ENCODE measurements at places on chromosomes 11 and 22.

- no peak for DNase-seq
Observed at GRCh38 chr22:45399712-45400445, 13.5 kb downstream of the SMC1B start.

DNA sequence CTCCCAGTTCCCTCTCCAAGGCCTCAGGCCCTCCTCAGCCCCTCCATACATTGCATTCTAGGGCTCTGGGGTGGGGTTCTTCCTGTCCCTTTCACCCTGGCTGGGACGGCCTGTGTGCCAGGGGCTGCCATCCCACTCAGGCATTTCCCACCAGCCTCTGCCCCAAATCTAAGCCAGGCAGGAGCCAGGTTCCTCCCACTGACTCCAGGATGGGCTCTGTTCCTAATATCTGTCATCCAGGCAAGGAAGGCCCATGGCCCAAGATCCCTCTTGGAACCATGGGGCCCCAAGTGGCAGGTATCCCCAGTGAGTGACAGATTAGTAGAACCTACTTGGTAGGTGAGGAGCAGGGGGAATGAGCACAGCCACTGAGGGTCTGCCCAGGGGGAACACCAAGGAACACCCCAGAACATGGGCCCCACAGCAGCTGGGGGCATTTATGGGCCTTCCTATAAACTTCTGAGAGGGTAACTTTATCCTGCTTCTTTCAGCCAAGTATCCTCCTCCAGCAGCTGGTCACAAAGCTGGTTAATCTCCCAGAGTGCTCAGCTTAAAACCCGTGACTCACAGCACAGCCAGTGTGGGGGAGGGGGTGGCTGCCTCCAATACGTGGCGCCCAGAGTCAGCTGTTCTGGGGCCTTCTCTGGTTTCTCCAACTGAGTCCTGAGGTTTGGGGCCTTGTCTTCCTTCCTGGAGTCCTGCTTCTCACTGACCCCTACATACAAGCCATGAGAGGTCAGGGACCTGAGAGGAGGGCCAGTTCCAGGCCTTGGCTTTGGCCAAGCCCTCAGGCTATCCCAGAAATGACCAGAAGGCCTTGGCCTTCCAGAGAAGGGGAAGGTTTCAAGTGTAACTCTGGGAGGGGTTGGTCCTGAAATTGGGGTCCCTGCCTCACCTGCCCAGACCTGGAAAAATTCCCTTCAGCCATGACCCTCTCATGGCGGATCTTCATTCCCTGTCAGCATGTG is 19.9 kb upstream of the MYOD1 start:
- DNase-seq, result no peak

- no peak for DNase-seq
Observed at GRCh38 chr11:2686360-2687222, 13.2 kb downstream of the KCNQ1OT1 start.

- no peak for DNase-seq
Observed at GRCh38 chr11:70244698-70245097, 25.8 kb upstream of the PPFIA1 start.

DNA sequence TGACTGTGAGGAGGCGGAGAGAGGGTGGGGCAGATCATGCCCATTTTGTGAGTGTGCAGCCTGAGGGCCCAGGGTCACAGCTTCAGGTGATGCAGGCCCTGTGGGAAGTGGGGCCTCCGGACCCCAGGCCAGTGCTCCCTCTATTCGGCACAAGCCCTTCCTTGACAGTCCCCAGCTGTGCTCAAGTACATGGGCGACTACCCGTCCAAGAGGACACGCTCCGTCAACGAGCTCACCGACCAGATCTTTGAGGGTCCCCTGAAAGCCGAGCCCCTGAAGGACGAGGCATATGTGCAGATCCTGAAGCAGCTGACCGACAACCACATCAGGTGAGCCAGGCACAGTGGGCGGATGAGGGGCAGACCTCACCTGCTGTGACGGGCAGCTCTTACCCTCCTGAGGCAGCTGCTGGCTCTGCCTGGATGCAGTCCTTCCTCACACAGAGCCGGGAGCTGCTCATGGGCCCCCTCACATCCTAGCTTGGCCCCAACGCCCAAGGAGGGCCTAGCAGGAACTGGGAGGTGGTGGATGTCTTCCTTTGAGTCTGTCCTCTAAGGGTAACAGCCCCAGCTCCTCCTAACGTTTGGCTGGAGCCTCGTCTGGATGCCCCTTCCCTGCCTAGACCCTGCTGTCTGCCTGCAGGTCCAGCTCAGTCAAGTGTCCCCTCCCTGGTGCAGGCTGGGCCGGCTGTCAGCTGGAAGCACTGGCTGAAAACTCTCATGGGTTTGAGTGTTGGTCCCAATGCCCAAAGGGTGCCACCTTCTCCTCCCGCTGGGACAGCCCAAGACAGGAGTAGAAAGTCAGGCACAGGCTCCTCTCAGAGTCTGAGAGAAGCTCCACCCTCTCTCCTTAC is 76.1 kb downstream of the MYO7A start:
- DNase-seq, result no peak

DNA sequence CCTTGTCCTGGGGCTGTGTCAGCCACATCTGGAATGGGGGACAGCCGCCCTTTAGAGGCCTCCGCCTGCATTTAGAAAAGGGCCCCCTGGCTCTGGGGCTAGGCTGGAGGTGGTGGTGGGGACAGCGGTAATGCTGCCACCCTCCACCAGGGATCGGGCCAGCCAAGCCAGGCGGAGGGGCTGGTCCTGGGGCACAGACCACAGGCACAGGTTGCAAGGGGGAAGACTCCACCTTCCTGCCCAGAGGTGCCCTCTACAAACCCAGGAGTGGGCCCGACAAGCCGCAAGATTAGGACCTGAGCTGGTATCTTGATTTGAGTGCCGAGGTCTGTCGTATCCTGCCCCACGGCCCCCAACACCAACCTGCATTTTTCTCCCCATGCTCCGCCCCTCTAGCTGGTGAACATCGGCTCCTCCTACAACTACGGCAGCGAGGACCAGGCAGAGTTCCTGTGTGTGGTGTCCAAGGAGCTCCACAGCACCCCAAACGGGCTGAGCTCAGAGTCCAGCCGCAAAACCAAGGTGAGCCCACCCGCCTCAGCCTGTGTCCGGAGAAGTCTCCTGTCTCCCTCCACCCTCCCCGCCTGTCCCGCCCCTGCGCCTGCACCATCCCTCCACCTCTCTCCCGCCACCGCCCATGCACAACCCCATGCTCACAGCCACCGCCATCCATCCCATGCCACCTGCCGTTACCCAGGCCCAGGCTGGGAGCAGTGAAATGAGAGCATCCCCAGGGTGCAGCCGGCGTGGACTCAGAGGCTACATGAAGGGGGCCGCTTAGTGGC is 7.6 kb downstream of the KCTD17 start:
- no peak for DNase-seq

DNA sequence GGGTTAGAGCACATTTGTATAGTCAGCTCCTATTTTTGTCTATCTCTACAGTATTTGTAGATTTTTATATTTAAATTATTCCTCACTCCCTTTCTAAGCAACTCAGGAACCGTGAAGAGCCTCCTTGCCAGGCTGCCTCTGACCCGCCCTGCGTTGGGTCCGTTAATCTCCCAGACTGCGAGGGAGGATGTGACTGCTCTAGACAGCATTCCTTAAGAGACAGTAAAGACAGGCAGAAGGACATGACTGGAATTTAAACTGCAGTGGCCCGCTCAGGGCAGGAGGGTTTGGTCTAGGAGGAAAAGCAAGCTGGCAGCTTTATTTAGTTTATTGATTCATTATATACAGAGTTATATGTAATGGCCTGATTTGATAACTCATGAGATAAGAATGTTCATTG is 413.7 kb downstream of the TMEM135 start:
- no peak for DNase-seq

- no peak for DNase-seq
Observed at GRCh38 chr11:76639621-76640020, 30.9 kb downstream of the LRRC32 start.

DNA sequence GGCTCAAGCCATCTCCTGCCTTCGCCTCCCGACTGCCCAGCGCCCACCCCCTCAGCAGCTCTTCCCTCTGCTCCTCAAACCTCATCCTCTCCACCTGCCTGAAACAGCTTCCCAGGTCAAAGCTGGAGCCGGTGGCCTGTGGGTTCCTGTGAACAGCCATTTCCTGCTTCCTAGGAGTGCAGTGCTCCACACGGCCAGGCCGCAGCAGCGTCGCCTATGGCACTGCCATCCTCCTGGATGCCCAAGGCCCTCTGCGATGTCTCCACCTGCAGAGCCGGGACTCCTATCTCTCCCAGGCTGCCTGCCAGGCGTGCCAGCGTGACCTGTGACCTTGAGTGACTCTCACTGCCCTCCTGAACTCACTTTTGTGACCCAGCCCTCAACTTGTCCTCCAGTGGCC is 24.6 kb downstream of the PPM1F start:
- no peak for DNase-seq

- DNase-seq, result no peak
Observed at GRCh38 chr11:75174781-75175370, 24.0 kb downstream of the SLCO2B1 start.

- no peak for DNase-seq
Observed at GRCh38 chr11:60230681-60231080, 12.3 kb downstream of the MS4A4E start.

- no peak for DNase-seq
Observed at GRCh38 chr11:41118521-41118920, 340.9 kb downstream of the LRRC4C start.

DNA sequence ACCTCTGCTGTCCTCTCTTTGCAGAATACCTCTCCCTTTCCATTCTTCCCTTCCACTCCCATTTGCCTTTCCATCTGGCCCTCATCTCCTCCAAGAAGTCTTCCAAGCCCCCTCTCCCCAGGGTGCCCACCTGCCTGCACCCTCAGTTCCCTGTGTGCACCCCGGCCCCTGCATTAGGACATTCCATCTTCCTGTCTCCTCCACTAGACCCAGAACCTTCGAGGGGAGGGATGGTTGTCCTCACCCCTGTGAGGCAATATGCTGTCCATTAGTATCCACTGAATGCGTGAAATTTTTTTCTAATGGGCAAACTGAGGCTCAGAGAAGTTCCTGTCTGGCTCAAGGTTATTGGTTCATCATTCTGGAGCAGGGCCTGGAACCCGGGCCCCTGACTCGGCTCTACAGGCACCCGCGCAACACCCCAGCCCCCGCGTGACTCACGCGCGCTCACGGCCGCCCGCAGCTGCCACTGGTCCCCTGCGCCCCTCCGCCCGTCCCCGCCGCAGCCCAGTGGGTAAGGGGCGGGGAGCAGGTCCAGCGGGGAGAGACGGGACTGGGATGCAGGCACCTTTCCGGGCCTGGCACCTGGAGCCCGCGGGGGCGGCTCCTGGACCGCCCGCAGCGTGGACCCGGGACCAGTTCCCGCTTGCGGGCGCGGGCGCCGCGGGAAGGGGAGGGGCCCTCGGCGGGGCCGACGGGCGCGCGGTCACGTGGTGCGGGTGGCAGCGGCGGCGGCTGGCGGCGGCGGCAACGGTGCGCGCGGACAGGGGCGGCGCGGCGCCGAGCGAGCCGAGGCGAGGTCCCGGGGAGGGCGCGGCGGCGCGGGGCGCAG is 7.0 kb downstream of the SEPTIN3 start:
- DNase-seq, result no peak

DNA sequence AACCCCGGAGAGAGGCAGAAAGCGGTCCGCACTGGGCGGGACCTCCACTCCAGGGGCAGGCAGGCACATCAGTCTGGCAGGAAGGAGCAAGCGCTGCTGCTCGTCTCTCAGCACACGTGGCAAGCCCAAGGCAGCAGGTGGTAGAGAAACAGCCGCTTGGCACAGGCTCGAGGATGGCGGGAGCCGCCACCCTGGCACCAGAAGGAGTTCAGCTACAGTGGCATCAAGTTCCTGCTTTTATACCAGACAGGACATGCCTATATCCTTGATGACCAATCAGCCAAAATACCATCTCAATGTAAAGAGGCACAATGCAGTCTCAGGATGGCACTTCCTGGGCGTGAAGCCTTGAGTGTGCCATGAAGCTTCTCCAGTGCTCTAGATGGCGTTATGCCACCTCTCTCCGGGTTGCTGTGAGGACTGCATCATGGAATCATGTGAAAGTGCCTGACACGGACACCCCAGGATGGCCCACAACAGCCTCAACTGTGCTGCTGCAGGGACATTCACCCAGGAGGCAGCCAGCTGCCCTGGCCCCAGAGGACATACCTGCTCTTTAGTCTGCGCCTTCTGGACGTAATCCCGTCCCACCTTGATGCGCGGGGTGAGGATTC is 64.8 kb downstream of the APOL1 start:
- no peak for DNase-seq

DNA sequence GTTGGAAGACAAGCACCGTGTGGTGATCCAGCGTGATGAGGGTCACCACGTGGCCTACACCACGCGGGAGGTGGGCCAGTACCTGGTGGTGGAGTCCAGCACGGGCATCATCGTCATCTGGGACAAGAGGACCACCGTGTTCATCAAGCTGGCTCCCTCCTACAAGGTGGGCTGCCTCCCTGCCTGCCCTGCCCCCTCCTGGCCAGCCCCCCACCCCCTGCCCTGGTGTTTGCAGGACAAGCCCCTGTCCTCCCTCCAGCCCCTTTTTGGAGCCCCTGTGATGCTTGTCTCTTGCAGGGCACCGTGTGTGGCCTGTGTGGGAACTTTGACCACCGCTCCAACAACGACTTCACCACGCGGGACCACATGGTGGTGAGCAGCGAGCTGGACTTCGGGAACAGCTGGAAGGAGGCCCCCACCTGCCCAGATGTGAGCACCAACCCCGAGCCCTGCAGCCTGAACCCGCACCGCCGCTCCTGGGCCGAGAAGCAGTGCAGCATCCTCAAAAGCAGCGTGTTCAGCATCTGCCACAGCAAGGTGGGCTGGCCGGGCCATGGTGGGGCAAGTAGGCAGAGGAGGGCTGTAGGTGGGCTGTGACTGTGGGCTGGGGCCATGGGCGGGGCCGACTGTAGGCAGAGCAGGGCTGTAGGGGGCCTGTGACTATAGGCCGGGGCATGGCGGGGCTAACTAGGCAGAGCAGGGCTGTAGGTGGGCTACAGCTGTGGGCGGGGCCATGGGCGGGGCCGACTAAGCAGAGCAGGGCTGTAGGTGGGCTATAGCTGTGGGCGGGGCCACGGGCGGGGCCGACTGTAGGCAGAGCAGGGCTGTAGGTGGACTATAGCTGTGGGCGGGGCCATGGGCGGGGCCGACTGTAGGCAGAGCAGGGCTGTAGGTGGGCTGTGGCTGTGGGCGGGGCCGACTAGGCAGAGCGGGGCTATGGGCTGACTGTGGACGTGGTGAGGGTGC is 13.6 kb downstream of the MUC2 start:
- DNase-seq, result no peak

- DNase-seq, result no peak
Observed at GRCh38 chr11:73797457-73797856, 9.8 kb downstream of the MRPL48 start.

DNA sequence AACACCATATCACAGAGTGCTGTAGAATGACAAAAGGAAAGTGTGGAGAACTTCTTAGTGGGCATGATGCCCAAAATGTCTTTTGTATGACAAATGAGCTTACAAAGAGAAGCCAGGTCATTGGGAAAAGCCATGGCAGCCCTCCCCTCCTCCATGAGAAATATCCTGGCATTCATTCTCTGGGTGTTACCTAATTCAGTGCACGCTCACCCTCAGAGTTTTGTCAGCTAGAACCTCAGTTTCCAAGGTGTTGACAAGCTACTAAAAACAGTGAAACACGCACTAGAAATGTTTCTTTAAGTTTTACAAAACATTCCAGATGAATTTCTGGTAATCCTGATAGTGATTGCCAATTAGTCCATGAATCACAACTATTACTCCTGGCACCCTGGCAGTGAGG is 105.4 kb upstream of the FSHB start:
- DNase-seq, result no peak

- DNase-seq, result no peak
Observed at GRCh38 chr11:96664110-96664509, 274.3 kb downstream of the JRKL start.
